ENCODE measurements at places on chromosomes 13 and 19. TPM values are rescaled to one million over a fixed set of nuclear protein-coding genes. Genes with fewer than 3 reads are reported as not detected.
A peak's percentile ranks its signal among the peaks of the same experiment; 100 is the strongest.

DNA sequence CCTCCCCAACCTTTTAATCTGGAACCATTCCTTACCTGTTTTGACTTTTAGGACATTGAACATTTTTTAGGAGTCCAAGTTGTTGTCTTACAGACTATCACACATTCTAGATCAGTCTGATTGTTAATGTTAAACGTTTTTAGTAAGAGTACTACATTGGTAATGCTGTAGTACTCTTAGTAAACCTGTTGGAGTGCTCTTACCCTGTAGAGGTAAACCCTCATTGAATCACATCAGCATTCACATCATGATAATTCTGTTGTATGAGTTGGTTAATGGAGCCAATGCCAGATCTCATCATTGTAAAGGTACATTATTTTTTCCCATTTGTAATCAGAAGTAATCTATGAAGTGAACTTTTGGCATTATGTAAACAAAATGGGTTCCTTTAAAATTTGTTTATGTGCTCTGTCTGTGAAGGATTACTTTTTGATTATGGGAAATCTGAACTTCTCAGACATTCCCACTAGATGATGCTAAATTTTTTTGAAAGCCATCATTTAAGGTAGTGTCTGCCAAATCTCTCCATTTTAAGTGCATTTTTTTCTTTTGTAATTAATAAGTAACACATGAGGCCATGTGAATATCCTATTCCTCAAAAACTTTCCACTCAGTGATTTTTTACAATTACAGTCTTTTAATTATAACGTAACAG, 55.2 kb downstream of the VWA8 start:
- DNase-seq: peak; percentile 42

DNA sequence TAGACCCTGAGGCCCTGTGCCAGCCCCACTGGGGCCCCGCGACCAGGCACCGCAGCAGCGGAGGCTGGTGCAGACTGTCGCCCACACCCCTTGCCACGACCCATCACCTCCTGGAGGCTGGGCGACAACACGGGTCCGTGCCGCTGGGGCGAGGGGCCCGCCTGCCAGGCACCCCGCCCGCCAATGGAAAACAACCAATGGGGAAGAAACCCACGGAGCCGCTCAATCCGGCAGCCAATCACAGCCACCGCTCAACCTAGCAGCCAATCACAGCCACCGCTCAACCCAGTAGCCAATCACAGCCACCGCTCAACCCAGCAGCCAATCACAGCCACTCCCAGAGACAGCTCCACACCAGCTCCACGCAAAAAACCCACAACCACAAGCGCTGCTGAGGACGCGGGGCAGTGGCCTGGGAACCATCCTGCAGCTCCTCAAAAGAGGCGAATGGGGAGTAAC, 29.7 kb downstream of the GPX4 start:
- DNase-seq: peak; percentile 25

DNA sequence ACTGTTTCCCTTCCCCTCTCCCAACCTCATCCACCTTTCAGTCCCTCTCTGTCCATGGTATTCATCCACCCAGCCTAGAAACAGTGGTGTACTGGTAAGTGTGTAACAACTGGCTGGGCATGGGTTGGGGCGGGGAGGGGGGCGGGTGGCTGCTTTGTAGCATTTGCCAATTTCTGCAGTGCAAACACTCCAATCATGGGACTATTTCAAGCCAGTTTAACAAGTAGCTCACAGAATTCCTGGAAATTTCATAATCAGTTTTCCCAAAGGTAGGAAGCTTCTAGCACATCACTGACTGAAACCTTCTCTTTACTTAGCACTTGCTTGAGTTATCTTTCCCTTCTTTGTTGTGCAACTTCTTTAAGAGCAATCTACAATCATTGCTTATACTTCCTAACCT, 100.8 kb upstream of the WASF3 start:
- no peak for DNase-seq

DNA sequence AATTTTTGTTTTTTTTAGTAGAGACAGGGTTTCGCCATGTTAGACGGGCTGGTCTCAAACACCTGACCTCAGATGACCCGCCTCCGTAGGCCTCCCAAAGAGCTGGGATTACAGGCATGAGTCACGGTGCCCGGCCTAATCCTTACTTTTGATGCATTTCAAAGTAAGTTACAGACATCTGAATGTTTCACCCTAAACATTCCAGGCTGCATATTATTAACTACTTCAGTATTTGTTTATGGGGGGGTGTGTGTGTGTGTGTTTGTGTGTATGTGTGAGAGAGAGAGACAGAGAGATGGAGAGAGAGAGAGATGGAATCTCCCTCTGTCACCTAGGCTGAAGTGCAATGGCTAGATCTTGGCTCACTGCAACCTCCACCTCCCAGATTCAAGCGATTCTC, 13.1 kb downstream of the SULT2B1 start:
- DNase-seq: peak; percentile 53

- no peak for DNase-seq
Measured at GRCh38 chr13:90336507-90336906, 1011.0 kb upstream of the MIR17HG start.

DNA sequence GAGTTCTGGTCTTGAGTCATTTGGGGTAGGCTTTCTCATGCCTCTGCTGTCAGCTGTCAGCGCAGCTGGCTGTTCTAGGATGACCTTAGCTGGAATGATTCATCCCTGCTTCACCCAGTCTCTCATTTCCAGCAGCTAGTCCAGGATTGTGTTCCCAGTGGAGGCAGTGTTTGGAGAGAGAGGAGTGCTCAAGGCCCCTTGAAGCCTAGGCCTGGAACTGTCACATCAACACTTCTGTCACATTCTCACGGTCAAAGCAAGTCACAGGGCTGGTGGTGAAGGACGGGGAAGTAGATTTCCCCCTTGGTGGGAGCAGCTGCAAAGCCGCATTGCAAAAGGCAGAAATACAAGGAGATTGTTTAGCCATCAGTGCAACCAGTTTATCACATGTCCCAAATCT, 15.2 kb downstream of the TPT1 start:
- peak; percentile 100 for DNase-seq

DNA sequence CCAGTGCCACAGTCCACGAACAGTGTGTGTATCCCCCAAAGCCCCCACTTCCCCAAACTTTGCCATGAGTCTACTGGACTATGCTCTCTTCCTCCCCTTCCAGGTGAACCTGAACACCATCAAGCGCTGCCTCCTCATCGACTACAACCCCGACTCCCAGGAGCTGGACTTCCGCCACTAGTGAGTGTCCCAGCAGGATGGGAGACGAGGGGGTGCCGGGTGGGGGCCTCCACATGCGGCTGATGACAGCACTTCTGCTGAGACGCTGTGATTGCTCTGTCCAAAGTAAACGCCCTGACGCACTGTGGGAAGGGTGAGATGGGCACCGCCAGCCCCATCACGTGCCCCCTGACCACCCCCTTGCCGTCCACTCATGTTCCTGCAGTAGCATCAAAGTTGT, 2.0 kb upstream of the P2RY11 start:
- no peak for DNase-seq

Gene SBK3
- 0.26 TPM for total RNA-seq

Gene BRSK1
- total RNA-seq: 10.8 TPM

Gene CTU1
- total RNA-seq: 13.9 TPM

Gene PTH2
- not detected for total RNA-seq

Gene BBC3
- total RNA-seq: 6.8 TPM
